ENCODE measurements at places on chromosomes 16 and 17.

DNA sequence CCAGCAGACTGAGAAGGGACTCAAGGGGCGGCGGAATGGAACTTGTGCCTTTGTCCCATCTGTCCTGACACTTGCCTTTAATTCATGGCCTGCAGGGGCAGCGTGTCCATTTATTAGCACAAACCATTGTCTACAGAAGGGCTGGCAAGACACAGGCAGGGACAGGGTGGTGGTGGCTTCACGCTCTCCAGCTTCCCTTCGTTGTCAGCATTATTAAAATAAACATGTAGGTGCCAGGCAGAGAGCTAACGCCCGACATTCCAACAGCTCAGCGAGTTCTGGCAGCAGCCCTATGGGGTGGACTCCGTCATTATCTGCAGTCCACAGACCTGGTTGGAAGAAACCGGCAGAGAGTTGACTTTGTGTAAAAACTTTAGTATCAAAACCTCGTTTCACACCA lies 16.3 kb downstream of the DNAI2 start:
- no peak for DNase-seq

DNA sequence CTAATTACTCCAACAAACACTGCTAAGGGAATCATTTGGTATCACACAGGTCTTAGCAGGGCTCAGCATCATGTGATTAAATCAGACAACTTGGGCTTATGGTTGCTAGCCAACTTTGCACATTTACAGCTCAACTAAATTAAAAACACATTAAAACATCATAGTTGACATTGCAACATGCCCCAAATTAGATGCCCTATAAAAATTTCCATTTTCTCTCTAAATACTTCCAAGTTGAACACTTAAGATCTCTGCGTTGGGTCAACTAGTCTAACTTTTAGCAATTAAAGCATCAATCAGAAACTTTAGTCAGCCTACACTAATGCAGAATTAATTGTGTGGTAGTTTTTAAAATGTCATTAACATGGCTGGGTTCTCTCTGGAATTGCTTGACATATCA lies 12.1 kb downstream of the DNAJC7 start:
- DNase-seq = no peak

GRCh38 chr16:84369938-84370627 lies 1.7 kb downstream of the ATP2C2 start:
- DNase-seq = peak; percentile 57

GRCh38 chr16:24986512-24987303 lies 28.5 kb downstream of the ARHGAP17 start:
- DNase-seq = no peak

GRCh38 chr16:81615833-81616232 lies 163.3 kb upstream of the PLCG2 start:
- DNase-seq = no peak

- no peak for DNase-seq
Measured at GRCh38 chr16:84096447-84097005, 20.2 kb downstream of the MBTPS1 start.

All from ureter (tissue), 1 donor.